ENCODE measurements at places on chromosomes 7 and 10.

DNA sequence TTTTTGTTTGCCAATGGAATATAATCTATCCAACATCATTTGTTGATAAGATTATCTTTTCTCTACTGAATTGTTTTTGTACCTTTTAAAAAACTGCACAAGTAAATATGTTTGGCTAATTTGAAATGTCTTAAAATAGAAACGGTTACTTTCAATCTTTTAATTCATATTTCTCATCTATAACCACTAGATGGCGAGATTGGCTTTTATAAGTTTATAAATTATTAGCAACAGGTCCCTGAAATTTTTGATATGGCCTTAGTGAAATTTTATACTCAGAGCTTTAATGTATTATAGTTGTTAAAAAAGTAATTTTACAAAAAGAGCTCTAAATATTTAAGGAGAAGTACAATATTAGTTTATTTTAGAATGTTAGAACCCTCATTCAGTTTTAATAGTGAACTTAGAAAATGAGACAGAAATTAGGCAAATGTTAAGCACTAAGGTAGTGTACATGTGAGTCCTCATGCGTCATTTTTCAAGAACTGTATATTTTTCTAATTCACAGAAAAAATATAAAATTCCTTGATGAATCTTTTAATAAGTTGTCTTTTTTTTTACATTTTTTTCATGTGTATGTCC is 592.5 kb downstream of the ARL4A start:
- DNase-seq, result no peak

GRCh38 chr10:79131836-79132631 is 63.3 kb downstream of the ZMIZ1 start:
- no peak for DNase-seq

GRCh38 chr10:17609523-17610079 is 7.6 kb downstream of the HACD1 start:
- DNase-seq, result no peak

DNA sequence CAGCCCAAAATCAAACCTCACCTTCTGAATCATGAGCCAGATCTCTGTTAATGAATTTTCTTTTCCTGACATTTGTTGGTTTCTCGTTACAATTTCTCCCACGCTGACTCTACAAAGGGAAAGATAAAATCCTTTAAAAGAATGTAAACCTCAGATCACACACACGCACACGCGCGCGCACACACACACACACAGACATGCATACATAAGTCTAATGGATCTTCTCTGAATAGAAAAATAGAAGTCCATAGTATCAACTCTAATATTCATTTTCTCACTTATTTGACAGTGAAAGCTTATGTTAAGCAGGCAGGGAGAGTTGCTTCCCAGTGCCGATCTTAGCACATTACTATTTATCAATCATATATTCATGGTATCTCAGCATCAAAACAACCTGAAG is 1.4 kb downstream of the ETV1 start:
- no peak for DNase-seq

DNA sequence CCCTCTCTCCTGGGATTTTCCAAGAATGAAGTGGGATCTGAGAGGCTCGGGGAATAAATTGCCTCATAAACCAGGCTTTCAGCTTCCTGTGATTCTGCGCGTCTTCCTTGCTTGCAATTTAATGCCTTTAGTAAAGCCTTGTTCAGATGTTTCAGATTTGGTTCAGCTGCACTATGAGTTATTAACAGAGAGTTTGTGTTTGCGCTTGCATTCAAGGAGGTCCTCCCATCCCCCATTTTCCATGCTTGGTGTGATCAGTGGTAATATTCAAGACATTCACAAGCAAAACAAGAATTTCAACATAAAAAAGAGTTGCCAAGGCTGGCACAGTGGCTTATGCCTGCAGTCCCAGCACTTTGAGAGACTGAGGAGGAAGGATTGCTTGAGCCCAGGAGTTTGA is 1068.9 kb downstream of the TYW1 start:
- no peak for DNase-seq

DNA sequence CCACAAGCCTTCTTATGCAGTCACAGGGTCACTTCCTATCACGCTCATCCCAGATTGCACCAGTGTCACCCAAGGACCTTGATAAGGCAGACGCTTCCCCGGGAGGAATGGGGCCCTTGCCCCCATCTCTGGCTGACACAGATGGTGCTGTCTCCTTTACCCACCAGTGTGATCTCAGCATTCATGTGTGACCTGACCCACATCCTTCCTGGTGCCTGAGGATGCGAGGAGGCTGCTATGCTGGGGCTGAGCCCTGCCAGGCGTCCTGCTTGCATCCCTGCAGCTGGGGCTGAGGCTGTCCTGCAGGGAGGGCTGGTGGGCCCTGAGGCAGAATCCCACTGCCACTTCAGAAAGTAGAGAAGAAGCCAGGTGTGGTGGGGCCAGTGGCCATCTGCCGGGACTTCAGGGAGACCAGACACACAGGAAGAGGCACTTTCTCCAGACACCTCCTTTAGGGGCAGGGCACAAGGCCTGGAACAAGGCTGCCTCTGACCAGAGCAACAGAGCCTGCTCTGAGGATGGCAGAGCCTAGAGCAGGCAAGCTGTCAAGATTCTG is 35.3 kb downstream of the RASGEF1A start:
- no peak for DNase-seq

- no peak for DNase-seq
Measured at GRCh38 chr10:18008986-18009385, 57.3 kb downstream of the SLC39A12 start.

- no peak for DNase-seq
Measured at GRCh38 chr7:42185726-42186125, 51.3 kb downstream of the GLI3 start.

DNA sequence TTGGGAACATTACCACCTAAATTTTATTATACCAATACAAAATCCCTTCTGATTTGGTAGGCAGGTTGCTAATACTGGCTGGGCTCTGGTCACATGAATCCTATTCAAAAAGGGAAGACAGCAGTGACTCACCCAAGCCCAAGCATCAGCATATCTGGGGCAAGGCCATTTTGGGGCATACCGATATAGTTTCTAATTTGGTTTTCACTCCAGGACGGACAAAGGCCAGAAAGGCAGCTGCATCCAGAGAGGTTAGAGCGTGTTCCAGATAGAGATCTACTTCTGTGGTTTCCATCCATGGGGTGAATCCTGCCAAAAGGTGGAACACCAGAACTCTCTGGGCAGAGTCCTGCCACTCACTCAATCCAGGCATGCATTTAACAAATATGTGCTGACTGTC is 335.8 kb downstream of the ELMO1 start:
- no peak for DNase-seq
